Pancreas (tissue), 10 donors: ENCODE measurements at places on chromosomes 12 and 14. TPM values are rescaled to one million over a fixed set of nuclear protein-coding genes. Genes with fewer than 3 reads are reported as not detected.

DNA sequence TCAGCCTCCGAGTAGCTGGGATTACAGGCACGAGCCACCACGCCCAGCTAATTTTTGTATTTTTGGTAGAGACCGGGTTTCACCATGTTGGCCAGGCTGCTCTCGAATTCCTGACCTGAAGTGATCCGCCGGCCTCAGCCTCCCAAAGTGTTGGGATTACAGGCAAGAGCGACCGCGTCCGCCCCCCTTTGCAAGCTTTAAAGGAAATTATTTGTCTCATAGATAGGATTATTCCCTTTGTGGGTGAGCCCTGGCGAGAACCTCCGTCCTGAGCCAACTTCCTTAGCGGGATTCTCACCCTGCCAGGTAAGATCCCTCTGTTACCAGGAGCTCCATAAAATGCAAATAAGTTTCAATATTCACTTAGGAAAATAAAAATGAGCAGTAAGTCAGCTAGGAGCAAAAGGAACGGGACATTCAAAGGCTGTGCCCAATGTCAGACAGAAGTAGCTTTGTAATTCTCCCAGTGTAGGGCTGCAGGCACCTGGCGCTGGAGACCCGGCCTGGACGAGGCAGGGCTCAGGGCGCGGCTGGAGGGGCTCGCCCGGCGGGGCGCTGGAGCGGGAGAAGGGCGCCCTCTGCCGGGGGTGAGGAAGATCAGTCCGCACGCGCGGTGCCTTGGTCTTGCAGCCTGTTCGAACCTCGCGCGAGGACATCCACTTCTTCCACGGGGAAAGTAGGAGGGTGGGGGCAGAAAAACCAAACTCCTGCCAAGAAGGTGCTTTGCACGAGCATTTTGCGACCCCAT is 47.2 kb upstream of the PLXNC1 start:
- DNase-seq, result peak; percentile 86

GRCh38 chr14:93941293-93941910 is 14.3 kb downstream of the FAM181A start:
- DNase-seq, result peak; percentile 75

IFNG-AS1 gene
- total RNA-seq, result not detected

- no peak for DNase-seq
These were observed 135.5 kb downstream of the PAWR start for GRCh38 chr12:79555028-79555925.

- DNase-seq, result no peak
These were observed 42.6 kb downstream of the GPATCH2L start for GRCh38 chr14:76194327-76194726.

GRCh38 chr12:109387425-109388166 is 39.9 kb downstream of the MYO1H start:
- DNase-seq, result no peak

- no peak for DNase-seq
These were observed 38.0 kb downstream of the ABCD2 start for GRCh38 chr12:39581592-39581991.

KLRB1 gene
- 0.12 TPM for total RNA-seq

GRCh38 chr12:92446083-92446460 is 256.7 kb upstream of the PLEKHG7 start:
- DNase-seq, result no peak

GRCh38 chr14:81276073-81277069 is 55.6 kb upstream of the GTF2A1 start:
- DNase-seq, result no peak

DNA sequence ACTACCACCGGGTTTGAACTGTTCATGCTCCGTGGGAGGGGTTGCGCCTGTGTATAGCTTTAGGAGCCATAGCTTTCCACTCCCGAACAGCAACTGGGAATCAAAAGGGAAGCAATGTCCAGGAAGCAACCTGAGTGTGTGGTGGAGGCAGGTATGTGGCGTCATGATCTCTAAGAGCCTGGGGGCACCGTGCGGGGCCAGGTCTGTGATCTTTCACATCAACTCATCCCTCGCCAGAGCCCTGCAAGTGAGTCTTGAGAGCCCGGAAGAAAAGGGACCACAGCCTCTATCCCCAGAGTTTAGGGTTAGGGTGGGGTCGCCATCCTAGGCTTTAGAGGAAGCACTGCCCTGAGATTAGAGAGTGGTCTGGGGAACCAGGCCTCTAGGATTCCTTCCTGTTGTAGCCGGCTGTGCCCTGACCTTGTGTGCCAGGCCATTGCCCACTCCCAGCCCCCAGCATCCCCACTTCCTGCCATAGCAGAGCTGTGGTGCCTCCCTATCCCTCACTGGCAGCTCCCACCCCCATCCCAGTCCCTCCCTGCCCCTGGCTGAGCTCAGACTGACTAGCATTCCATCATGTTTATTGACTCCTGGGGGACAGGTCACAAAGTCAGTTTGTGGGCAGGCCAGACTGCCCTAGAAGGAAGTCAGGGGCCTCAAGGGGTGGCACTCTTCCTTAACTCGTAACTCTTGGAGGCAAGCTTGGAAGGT is 745 bp upstream of the ADCY4 start:
- no peak for DNase-seq

SYCP3 gene
- not detected for total RNA-seq

DNA sequence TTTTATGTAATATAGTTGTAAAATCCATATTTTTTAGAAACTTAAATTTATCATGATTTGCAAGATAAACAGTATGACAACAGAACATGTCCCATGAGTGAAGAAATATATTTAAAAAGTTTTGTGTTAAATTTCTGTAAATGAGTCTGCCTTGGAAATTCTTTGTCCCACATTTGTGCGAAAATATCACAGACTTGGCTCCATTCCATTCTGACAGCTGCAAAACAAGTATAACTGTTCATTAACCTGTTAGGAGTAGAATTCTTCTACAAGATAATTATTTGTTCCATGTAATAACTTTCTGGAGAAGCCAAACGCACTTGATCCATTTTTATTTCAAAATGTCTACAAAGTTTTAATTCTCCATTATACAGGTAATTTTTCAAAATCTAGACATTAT is 37.9 kb downstream of the MDM1 start:
- DNase-seq, result no peak

GRCh38 chr14:74913986-74914573 is 9.0 kb downstream of the RPS6KL1 start:
- no peak for DNase-seq

- DNase-seq, result no peak
These were observed 18.9 kb downstream of the MEG3 start for GRCh38 chr14:100844846-100845245.

- DNase-seq, result no peak
These were observed 15.7 kb downstream of the RERG start for GRCh38 chr12:15205341-15206010.

FLVCR2 gene
- 1.3 TPM for total RNA-seq

DNA sequence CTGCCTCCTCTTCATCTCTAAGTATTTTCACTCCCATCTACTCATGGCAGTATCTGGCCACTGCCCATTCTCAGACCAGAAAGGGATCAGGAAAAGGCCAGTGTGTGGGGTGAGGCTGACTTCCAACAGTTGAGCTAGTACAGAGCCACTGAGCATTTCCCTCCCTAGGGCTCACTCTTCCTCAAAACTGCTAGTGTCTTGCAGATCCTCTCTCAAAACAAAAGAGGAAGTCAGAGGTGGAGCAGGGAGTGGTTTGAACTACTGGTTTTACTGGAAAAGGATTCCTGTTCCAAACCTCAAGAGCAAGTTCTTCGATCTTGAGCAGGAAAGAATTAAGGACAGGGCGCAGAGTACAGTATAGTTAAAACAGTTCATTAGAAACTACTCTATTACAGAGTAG is 11.7 kb upstream of the RNASE10 start:
- DNase-seq, result no peak

GRCh38 chr12:34399631-34400410 is 377.5 kb downstream of the ALG10 start:
- DNase-seq, result peak; percentile 30

LRFN5 gene
- 0.13 TPM for total RNA-seq

- no peak for DNase-seq
These were observed 584 bp upstream of the DDHD1 start for GRCh38 chr14:53153702-53154112.

GRCh38 chr14:61474015-61474414 is 152.6 kb downstream of the PRKCH start:
- DNase-seq, result no peak

DNA sequence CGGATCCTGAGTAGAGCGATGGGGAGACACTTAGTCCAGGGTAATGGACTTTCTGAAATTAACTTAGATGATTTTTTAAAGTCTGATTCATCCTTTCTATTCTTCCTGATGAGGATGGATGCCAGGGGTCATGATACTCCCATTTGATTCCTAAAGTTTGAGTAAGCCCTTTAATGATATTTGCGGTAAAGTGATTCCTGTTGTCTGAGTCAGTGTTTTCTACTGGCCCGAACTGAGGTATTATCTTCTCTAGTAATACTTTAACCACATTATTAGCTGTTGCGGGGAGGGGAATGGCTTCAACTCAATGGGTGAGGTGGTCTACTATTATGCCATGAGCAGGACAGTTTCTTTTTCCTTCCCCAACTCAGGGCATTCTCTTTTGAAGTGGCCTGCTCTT is 111.6 kb downstream of the RIN3 start:
- DNase-seq, result no peak

GRCh38 chr14:48401321-48401720 is 725.9 kb upstream of the MDGA2 start:
- no peak for DNase-seq

DNA sequence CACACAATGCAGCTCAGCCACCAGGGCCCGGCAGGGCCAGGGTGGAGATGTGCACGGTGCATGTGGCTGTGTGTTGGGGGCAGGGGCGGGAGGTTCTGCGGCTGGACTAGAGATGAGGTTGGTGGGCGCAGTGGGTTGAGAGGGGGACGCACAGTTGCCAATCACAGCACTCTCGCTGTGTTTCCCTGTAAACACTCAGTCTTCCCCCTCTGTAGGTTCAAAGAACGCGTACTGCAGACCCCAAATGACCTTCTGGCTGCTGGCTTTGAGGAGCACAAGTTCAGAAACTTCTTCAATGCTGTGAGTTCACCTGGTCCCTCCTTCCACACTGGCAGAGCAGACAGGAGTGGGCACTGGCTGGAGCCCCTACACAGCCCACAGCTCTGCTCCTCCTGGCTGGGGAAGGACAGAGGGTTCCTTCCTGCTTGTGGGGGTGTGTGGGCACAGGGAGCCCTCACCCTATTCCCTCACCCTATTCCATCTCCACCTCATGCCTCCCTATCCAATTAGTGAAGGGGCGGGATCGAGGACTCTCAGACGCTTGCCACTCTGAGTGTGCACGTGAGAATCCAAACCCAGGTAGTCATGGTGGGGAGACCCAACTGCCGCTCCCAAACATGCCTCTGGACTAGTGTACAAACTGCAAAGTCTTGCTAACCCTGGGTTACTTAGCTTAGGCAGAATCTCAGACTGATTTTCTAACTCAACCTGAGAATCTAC is 17.8 kb downstream of the OTUB2 start:
- no peak for DNase-seq

DNA sequence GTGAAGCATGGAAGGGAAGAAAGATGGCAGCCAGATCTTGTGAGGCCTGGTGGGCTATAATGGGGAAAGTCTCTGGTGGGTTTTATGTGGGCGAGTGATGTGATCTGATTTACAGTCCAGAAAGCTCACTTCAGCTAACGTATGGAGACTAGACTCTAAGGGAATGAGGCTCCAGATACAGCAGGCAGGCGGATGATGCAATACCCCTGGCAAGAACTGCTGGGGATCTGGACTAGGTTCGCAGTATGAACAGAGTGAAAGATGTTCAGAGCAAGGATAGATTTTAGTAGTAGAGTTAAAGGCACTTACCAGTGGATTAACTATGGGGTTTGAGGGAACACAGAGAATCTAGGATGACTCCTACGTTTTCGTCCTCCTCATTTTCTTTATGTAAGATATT is 253.1 kb downstream of the ANO2 start:
- DNase-seq, result no peak

DNA sequence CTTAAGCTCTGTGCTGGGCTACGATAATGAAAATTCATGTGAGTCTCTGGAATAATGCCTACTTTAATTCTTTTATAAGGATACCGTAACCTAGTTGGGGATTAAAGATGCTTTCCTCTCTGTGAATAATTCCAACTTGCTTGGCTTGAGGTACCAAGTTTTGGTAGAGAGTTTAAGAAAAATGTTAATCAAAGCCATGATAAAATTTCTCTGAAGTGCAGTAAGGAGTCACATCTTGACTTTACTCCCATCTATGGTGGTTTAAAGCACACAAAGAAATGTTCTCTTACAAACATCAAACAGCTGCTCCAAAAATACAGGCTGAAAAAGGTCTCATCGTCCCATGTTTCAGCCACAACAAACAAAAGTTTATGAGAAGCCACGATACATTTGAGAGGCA is 284.8 kb upstream of the TBX3 start:
- no peak for DNase-seq

ZBTB39 gene
- 2.4 TPM for total RNA-seq

- DNase-seq, result no peak
These were observed 217.4 kb upstream of the PDE3A start for GRCh38 chr12:20150835-20151422.

GPRC5D gene
- not detected for total RNA-seq

DNA sequence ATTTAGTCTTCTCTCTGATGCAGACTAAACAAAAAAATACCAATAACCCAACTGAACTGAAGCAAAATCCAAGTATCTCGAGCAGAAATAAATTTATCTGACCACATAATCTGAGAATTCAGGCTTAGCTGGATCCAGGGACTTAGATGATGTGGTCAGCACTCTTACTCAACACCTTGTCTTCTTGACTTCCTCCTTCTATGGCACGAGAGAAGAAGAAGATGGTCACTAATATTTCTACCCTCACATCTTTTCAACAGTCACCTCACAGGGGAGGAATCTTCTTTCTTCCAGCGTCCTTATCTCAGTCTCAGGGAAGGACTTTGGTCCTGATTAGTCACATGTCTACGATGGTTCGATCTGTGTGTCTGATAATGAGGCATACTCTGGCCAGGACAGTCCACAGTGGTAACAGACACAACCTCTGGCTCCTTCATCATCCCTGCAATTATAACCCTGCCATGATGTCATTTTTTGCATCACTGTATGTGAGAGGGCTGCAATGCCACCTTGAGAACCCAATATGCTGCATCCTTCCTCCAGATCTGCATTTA is 15.8 kb downstream of the RGS6 start:
- no peak for DNase-seq

FGF6 gene
- not detected for total RNA-seq

GRCh38 chr12:107320929-107321631 is 227.7 kb upstream of the CRY1 start:
- DNase-seq, result no peak

PIANP gene
- not detected for total RNA-seq

DNA sequence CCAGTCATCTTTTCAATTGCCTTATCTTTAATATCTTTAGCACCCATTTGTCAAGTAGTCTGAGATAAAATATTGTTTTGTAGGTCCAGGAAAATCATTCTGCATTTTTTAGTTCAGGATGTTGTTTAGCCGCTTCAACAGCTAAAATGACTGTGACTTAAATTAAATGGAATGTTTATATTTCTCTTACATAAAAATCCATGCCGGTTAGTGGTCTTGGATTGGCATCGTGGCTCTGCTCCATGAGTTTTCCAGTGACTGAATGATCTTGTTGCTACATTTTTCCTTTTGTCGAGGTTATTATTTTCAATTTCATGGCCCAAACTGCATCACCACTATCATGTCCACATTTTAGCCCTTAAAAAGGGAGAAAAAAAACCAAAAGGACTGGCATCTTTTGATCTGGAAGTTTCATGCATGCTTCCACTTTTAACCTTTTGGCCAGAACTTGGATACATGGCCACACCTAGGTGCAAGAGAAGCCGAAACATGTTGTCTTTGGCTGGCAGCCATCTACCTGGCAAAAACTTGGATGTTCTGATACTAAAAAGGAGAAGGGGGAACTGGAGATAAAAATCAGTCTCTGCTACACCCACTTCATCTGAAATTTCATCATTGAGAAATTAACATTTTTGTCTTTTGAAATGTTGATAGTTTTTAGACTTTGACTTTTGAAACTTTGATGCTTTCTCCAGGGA is 142.4 kb downstream of the OTOGL start:
- no peak for DNase-seq

DLGAP5 gene
- total RNA-seq, result 0.41 TPM

GNB3 gene
- total RNA-seq, result 0.89 TPM
